ENCODE measurements at places on chromosomes 5 and 9.

DNA sequence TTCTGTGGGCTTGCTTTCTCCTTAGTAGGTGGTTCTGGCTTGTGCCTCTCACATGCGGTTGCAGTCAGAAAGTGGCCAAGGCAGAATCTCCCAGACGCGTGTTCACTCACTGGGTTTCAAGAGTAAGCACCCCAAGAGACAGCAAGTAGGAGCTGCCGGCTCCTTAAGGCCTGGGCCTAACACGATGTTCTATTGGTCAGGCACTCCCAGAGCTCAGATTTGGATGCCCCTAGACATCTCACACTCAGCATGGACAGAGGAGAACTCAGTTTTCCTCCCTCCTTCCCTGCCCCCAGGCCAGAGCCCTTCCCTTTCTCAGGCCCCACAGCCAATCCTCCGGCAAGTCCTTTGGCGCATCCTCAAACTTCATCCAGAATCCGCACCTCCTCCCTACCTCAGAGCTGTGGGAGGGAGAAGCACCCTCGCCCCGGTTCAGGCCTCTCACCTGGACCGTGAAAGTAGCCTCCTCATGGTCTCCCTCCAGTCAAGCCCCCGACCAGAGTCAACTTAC, 6.5 kb upstream of the CARD19 start:
- DNase-seq, result no peak

DNA sequence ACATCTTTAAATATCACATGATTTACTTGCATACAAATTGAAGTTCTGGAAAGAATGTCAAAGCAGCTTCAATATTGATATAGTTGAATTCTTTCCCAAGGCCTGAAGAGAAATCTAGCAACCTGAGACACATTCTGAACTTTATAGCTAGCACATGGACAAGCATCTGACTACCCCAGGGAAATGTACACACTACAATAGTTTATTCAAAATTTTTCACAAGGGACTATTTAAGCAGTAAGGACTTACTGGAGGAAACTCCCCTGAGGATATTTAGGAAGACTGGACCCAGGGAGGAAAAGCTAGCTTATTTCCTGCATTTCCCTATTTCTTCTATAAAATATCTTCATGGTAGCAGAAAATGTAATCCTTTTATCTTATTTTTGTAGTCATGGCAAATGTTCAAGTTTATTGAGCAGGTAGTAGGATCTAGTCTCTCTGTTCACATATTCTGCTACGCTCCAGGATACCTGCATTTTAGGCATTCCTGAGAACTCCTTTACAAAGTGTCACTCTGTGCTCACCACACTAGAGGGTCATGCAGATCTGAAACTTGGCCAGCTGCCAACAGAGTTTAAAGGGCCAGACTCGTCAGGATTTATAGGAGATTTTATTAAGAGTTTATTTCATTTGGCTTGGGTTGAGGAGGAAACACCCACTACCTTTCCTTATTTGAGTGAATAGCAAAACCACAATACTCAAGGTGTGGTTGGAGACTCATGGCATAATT, 348.4 kb upstream of the FTMT start:
- peak; percentile 50 for DNase-seq

DNA sequence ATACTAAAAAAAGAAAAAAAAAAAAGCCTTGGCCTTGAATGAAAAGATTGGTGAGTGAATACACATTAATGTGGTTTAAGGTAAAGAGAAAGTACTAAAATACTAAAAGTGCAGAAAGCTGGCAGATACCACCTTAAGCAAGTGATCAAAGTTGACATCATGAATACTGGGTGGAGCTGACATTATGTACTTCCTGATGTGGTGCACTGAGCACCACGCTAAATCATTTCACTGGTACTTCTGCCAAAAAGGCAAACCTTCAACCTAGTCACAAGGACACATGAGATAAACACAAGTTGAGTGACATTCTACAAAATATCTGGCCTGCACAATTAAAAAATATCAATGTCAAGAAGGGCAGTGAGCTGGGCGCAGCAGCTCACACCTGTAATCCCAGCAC, 33.8 kb upstream of the PANK3 start:
- no peak for DNase-seq

DNA sequence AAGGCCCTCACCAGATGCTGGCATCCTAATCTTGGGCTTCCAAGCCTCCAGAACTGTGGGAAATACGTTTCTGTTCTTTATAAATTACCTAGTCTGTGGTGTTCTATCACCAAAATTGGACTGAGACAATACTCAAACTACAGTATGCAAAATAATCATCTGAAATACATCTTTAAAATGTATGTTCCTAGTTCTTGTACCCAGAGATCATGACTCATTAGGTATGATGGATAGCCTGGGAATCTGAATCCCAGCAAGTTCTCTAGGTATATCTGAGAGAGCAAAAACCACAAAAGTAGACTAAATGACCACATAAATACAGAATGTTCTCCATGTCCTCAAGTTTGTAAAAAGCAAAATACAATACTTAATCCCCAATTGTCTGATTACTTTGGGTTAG, 166.3 kb downstream of the YIPF5 start:
- no peak for DNase-seq

GRCh38 chr5:58717303-58718007, 134.6 kb downstream of the RAB3C start:
- DNase-seq, result peak; percentile 42

DNA sequence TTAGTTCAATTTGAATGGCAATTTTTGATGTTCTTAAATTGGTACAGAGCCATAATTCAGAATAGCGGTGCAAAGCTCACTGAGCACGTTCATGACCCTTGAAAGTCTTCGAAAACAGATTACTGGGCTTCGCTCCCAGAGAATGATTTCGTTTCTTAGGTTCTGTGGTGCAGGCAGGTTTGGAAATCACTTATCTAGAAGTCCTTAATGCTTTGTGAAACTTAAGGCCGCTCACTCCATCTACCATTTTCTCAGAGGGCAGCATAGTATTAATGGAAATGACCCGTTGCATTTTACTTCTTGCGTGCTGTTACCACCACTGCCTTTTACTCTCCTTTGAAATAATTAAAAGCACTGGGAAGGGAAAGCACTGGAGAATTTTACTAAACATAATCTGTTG, 2.9 kb upstream of the MAT2B start:
- DNase-seq, result no peak

GRCh38 chr5:58849921-58850667, 267.2 kb downstream of the RAB3C start:
- DNase-seq, result peak; percentile 23

Data from NT2/D1 (cell line).